ENCODE measurements at places on chromosomes 1 and 21. TPM values are rescaled to one million over a fixed set of nuclear protein-coding genes. Genes with fewer than 3 reads are reported as not detected.

Gene CELA2A
- not detected for total RNA-seq

Gene CATSPERE
- total RNA-seq = 0.08 TPM

Gene A3GALT2
- not detected for total RNA-seq

Gene CRNN
- total RNA-seq = not detected

Gene LDLRAD2
- total RNA-seq = 0.02 TPM

Gene TDRD5
- total RNA-seq = not detected

Gene GNAT2
- 0.17 TPM for total RNA-seq

Gene LIN28A
- total RNA-seq = not detected

Gene HSD3B1
- total RNA-seq = not detected

Gene PCAT6
- total RNA-seq = 2.8 TPM
